ENCODE measurements at places on chromosomes 6 and 20.

GRCh38 chr20:16580147-16580546 is 6.9 kb upstream of the KIF16B start:
- DNase-seq: no peak

GRCh38 chr20:43541214-43541613 is 17.6 kb upstream of the SGK2 start:
- no peak for DNase-seq

DNA sequence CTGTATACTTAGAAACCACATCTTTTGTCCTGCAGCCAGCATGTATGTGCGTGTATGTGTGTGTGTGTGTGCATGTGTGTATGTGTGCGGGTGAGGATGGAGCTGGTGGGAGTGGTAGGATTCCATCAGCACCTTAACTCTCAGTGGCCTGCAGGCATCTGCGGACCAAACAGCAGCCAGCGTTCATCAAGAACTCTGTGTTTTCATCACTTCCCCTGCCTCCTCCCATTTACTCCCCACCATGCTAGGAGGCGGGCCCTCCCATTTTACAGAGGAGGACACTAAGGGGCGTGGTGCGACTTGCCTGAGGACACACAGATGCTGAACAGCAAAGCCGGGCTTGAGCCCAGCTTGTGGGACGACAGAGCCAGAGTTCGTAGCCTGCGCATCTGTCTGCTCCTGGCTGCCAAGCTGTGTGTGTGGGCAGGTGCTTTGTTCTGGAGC is 8.9 kb downstream of the VSTM2L start:
- DNase-seq: no peak

DNA sequence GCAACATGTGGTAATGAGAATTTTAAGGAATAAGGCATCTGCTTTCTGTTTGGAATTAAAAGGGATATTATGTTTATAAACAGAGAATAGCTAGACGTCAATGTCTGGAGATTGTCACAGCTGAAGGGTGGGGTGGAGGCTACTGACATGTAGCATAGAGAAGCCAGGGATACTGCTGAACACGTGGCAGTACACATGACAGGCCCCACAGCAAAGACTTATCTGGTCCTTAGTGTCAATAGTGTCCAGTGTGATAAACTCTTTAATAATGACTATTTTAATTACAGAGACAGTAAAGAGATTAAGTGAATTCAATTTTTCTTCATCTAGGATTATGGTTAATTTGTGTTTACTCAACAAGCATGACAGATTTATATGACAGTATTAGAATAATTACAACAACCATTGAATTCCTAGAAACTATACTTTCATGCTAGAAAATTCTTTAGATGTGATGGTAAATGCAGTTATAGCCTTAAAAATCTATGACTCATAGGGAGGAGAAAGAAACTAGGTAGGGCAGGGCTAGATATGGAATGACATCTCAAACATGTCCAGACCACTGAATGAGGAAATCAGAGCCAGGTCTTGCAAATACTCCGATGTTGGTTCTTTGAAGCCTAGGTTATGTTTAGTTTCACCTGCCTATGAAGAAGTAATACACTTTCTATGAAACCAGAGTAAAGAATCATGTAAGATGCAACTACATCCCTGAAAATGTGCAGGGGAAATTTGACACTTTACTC is 399.5 kb downstream of the PHF3 start:
- DNase-seq: no peak

DNA sequence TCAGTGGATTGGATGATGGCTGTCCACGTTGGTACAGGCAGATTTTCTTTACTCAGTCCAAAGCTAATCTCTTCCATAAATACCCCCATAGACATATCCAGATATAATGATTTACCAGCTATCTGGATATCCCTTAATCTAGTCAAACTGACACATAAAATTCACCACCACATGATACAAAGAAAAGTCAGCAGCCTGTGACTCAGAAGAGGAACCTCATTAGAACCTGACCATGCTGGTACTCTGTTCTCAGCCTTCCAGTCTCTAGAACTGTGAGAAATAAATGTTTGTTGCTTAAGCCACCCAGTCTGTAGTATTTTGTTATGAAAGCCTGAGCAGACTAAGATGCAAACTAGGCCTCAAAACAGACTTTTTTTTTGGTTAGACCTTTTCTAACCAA is 431.3 kb upstream of the RNF217 start:
- no peak for DNase-seq

- no peak for DNase-seq
Measured at GRCh38 chr6:167710363-167710920, 116.3 kb upstream of the AFDN start.

DNA sequence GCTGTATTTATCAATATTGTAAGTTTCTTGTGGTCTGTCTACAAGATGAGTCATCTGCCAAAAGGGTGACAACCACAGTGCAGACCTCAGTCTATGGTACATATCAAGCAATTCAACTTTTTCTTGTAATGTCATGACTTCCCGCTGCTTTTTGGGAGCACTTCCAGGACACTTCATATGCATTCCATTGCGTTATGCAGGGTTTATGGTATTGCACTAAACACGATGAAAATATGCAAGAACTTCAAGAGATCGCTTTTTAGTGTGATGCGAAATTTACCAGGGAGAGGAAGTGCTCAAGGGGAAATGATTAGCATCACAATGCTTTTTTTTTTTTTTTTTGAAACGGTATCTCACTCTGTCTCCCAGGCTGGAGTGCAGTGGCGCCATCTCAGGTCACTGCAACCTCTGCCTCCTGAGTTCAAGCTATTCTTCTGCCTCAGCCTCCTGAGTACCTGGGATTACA is 166.5 kb downstream of the TFAP2A start:
- no peak for DNase-seq
